ENCODE measurements at places on chromosomes 11 and 22. TPM values are rescaled to one million over a fixed set of nuclear protein-coding genes. Genes with fewer than 3 reads are reported as not detected.

The SPATA19 gene
- total RNA-seq = not detected

The APOL1 gene
- total RNA-seq = 1.9 TPM

The SYNGR1 gene
- total RNA-seq = 14.6 TPM

GRCh38 chr11:121566279-121567168 lies 113.8 kb upstream of the SORL1-AS1 start:
- DNase-seq = no peak

DNA sequence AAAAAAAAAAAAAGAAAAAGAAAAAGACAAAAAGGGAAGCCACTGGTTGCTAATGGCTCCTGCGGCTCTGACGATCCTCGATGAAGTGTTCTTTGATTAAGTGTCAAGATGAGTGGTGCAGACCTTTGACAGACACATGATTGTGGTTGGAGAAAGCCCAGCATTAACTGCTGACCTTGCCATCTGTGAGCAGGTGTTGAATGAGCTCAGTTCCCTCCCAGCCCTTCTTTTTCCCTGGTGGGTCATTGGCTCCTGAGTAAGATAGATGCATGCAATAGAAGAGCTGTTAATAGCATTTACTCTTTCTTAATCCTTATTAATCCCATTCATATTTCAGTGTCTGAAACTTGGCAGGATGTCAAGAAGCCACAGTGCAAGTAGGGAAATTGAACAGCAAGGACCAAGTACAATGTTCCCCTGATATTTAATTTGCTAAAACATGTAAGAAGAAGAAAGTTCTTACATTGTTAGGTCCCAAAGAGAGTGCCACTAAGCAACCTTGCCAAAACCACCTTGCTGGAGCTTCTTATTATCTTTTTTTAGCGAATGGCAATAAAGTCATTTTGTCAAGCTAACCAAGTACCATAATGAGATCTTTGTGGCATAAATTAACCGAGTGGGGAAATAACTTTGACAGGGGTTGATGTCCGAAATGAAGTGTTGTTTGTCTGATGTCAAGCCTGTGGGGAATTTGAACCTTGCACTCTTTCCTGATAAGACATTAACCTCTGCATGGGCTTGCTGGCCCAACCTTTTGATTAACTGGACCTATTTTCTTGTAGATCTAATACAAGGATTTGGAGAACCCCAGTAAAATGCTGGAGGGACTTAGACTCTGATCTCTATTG lies 113.7 kb downstream of the PTPRJ start:
- no peak for DNase-seq

GRCh38 chr11:105054723-105055493 lies 9.8 kb upstream of the CARD16 start:
- DNase-seq = no peak

DNA sequence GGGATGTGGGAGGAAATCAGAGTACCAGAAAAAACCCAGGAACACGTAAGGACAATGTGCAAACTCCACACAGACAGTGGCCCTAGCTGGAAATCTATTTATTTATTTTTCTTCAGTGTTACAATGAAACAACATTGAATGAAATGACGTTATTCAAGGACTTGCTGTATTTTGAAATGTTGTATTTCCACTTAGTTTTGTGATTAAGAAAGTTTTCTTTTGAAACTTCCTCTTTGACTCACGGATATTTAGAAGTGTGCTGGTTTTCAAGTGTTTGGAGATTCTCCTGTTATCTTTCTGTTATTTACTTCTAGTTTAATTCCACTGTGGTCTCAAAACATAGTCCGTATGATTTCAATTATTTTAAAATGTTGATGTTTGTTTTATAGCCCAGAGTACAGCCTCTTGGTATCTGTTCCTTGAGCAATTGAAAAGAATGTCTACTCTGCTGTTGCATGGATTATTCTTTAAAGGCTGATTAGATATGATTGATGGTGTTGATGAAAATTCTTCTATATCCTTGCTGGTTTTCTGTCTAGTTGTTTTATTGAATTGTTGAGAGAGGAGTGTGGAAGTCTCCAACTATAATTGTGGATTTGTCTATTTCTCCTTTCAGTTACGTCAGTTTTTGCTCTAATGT lies 141.0 kb downstream of the ARHGAP20 start:
- DNase-seq = no peak

GRCh38 chr11:131868629-131869507 lies 498.5 kb downstream of the NTM start:
- no peak for DNase-seq

- DNase-seq = no peak
These were observed 92.8 kb downstream of the GALNT18 start for GRCh38 chr11:11528986-11529385.

DNA sequence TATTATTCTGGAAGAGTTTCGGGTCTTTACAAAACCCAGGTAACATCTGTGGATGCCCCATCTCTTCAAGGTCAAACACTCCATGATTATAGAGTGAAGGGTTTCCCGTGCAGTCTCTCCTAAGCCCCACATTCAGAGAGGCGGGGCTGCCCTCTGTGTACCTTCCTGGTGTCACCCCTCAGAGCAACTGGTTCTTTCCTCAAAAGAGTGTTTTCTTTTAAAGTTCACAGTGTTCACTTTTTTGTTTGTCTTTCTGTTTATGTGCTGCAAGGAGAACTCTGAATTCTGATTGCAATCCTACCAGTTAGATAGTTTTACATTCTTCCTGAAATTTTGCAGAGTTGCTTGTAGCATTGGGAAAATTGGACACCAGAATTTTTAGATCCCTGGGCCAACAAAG lies 190.2 kb downstream of the ADAMTS15 start:
- no peak for DNase-seq

DNA sequence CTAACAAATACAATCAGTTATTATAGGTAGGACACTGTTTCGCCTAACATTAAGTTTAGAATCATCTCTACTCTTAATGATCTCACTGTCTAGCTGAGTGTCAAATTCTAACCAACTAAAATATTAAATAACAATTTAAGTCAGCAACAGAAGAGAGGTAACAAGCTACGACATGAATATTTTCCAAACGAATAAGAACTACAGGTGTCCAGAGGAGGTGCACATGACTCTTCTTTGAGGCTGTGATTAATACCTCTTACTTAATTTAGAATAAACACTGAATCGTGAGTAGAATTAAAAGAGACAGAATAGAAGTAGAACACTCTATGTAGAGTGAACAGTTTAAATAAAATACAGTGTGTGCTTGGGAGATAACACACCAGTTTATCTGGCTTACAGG lies 619.0 kb upstream of the ARHGAP42 start:
- DNase-seq = no peak

GRCh38 chr22:37329238-37330140 lies 47.2 kb downstream of the CYTH4 start:
- DNase-seq = no peak

DNA sequence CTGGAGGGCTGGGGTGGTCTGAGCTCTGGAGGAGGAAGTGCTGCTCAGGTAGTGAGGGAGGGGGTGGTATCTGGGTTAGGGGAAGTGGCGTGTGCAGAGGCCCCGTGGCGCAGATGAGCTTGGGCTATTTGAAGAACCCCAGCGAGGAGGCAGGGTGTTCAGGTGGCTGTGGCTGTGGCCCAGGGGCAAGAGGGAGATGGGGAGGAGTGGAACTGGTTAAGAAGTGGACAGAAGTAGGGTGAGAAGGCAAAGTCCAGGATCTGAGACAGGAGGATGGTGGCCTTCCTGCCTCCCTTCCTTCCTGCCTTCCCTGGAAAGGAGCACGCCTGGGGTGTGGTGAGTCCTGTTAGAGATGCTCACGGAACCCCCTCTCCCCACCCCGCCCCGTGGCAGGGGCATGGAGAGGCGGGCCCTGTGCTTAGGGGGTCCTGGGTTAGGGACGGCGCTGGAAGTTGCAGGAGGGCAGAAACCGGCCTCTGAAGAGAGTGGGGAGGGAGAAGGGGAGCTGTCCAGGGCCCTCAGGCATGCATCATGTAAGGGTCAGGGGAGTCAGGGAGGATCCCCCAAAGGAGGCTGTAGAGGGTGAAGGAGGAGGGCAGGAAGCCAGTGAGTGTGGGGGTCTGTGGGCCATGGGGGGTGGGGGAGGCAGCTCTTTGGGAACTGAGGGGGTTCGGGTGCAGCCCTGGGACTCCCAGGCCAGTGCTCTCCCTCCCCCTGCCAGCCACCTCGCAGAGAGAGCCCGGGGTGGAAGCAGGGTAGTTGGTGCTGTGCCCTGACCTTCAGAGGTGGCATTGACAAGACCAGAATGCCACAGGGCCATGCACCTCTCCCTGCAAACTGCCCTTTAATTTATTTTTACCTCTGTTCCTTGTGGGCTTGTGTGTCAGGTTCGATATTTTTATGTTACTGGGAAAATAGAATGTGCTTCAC lies 63.7 kb upstream of the PARVG start:
- DNase-seq = no peak

DNA sequence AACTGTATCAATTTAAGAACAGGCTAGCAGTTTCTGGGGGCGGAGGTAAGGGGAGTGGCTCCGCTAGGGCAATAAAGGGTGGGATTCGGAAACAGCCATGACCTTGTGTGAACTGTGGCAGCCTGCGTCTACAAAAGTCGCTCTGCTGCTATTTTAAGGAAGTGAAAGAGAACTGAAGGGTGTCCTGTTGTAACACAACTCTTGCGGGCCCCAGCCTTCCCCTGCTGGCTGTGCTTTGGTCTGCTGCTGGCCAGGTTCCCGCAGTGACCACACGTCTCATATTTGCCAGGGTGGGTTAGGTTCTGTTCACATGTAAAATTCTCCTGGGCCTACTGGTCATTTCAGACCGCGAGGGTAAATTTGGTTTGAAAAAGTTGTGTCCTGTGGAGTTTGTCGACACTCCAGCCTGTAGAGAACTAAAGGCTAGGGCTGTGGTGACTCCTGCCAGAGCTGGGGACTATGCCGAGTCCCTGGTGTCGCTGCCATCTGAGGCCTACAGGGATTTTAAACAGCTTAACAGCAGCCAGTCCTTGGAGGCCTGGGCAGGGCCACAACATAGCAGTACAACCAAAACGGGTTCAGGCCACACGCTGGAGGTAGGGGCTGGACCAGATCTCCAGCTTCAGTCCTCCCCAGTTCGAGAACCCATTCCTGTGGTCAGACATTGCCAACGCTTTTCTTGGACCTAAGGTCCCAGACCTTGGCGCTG lies 1.1 kb upstream of the PPFIBP2 start:
- no peak for DNase-seq

DNA sequence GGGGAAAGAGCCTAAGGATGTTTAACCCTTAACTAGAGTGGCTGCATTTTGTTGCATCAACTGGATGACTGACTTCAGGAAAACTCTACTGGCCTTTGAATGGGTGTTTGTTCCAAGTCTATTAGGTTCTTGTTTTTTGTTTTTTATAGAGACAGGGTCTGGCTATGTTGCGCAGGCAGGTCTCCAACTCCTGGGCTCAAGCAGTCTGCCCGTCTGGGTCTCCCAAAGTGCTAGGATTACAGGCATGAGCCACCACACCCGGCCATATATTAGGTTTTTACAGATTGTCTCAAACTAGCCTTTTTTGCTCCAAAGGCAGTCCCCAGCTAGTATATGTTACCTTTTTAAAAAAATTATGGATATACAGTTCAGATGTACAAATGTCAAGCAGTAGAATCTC lies 1.1 kb downstream of the SMARCB1 start:
- DNase-seq = no peak

- no peak for DNase-seq
These were observed 2.8 kb downstream of the CRYAB start for GRCh38 chr11:111908639-111909305.

DNA sequence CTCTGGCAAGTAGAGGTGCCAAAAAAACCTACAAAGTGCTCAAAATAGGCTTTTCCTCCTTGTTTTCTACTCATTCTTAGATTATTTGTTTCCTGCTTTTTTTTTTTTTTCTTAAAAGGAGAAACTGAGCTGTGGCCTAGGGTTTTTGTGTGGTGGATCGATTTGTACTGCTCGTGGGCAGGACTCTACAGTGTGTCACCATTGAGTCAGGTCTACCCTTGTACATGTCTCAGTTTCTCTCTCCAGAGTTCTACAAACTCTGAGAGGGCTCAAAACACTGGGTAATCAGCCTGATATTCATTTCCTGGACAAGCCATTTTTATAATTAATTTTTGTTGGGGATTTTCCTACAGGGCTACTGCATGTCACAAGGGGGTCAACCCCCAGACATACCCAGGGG lies 5.2 kb upstream of the CASP4 start:
- DNase-seq = no peak

DNA sequence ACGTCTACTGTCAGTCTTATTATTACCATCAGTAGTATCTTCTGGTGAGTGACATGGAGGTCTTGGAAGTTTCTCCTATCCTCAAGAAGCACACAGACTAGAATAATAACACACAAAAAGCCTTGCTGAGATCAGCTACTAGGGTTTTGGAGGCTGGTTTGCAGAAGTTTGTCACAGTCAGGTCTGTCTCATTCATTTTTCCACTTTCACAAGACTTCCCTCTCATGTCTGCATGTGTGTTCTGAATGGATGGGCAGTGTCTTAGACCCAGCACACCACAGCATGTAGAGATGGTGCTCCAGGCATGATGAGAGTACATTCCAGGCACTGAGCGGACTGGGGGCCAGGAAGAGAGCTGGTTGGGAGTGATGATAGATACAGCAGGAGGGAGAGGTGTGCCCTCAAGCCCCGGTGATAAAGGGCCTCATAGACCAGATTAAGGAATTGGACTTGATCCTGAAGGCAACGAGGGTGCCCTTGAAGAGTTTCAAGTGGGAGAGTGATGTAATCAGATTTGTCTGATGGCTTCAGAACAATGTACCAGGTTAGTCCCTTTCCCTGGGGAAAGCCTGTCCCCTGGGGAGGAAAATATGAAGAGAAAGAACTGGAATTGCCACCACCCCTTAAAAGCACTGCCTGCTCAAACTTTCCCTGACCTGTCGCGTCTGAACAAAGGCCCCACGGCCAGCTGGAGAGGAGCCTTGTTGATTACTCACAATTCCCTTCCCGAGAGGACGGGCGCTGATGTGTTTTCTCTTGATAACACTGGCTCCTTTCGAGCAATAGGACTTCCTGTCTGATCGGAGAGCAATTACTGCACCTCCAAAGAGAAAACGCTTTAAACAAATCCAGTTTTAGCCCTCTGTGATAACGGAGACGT lies 45.1 kb upstream of the LMO2 start:
- peak; percentile 30 for DNase-seq

GRCh38 chr11:128318856-128319474 lies 268.4 kb downstream of the ETS1 start:
- DNase-seq = no peak

- no peak for DNase-seq
These were observed 14.2 kb downstream of the SMPD1 start for GRCh38 chr11:6404342-6405051.

DNA sequence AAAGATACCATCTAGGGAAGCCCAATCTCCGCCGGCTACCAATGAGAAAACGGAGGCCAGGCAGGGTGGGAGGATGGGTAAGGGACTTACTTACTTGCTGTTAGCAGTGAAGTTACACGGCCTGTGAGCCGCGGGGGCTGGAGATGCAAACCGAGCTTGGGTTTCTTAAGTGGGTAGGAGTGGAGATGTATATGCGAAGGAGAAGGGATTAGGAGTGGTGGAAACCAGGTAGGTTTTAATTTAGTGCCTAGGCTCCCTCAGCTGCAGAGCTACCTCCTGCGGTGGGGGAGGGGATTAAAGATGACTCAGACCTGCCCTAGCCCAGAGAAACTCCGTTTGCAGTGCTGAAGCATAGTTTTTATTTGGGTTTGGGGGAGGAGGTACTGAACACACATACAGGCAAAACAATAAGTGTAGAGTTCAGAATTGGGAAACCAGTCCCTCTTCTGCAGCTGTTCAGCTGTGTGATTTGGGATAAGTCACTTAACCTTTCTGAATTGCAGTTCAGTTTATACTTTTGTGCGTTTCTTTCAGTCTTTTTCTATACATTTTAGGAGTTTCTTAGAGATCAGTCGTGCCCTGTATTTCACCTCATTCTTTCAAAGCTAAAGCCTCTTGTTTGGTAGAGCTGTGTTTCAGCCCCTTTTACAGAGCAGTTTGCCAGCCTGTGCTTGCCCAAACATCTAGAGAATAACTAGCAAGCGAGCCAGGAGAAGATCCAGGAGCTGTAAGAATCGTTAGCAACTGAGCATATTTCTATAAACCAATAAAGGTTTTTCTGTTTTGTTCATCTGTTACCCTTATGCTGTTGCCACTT lies 596 bp upstream of the TNRC6B start:
- DNase-seq = peak; percentile 45

All from skin of body (tissue), 3 donors.